ENCODE measurements at places on chromosomes 13 and 19.

- no peak for DNase-seq
Measured at GRCh38 chr19:10420444-10421239, at the start of gene PDE4A. Gene PDE4A (plus strand): TSS chr19:10420538. CDS start chr19:10420765, 227 bp downstream.

- no peak for DNase-seq
Measured at GRCh38 chr13:113405481-113406300, 41.8 kb upstream of the GRTP1 start.

GRCh38 chr19:42465827-42466280 lies 23.1 kb upstream of the CXCL17 start:
- no peak for DNase-seq

DNA sequence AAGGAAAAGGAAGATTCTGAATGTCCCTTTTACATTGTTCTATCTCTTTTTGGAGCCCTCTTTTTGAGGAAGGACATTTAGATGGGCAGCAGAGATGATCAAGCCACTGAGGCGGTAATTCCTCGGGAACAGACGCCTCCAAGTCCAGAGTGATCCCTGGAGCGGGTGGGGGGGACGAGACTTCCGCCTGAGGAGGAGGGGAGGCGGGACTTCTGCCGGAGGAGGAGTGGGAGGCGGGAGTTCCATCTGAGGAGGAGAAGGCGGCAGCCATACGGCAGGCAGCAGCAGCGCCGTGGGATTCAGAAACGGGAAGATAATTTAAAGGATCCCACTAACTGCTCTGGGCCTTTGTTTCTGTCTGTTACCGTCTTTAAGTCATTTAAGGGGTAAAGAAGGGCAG lies 37.6 kb upstream of the CD177 start:
- DNase-seq, result no peak

GRCh38 chr19:4652075-4652474 lies 12.8 kb downstream of the TNFAIP8L1 start:
- DNase-seq, result no peak

DNA sequence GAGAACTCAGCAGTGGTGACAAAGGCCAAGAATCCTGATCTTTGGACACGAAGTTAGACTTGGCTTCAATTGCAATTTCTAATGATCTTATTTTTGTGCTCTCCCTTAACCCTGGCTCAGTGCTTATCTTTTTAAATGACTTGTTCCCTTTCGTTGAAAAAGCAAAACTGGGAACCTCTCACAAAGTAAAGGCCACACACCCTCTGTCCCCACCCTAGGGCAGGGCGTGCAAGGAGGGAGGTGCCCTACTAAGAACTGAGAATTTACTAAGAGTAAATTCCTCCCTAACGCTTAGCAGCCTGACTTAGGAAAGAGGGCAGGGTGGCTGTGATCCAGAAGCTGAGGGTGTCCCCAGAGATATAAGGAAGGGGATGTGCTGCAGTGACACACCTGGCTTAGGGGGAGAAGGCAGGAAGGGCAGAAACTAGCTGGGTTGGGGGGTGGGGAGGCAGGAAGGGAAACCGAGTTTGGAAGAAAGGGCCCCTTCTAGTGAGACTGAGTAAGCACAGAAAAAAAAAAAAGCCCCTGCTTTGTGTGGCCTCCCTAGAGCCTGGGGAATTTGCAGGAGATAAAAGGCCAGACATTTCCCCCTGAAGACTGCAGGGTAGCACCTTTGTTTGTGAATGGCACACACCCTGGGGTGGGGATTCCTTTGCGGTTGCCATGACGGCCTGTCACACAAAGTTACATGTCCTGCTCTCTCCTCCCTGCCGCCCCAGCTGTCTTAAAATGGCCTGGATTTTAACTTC lies 435.1 kb downstream of the EFNB2 start:
- no peak for DNase-seq

- no peak for DNase-seq
Measured at GRCh38 chr19:9883764-9884163, 48.6 kb downstream of the PIN1 start.

- no peak for DNase-seq
Measured at GRCh38 chr19:32817569-32818476, 51.7 kb downstream of the SLC7A9 start.

DNA sequence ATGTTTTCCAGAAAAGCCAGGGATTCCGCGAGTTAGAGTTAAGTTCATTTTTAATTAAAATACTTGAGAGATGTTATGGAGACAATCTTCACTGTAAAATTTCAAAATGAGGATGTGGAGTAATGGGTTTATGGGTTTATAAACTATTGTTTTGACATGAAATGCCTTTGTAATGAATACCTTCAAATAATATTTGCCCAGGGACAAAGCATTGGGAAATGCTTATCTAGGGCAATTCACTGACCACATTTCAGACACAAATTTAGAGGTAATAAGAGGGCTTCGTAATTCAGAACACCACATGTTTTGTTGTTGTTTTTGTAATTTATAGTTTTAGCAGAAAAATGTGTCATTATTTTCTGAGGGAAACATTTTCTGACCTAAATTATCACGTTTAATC lies 241.1 kb upstream of the ATXN8OS start:
- no peak for DNase-seq

- DNase-seq, result no peak
Measured at GRCh38 chr13:29319451-29319850, 276.0 kb downstream of the SLC7A1 start.

- no peak for DNase-seq
Measured at GRCh38 chr13:100589178-100589725, 663 bp upstream of the GGACT start.

DNA sequence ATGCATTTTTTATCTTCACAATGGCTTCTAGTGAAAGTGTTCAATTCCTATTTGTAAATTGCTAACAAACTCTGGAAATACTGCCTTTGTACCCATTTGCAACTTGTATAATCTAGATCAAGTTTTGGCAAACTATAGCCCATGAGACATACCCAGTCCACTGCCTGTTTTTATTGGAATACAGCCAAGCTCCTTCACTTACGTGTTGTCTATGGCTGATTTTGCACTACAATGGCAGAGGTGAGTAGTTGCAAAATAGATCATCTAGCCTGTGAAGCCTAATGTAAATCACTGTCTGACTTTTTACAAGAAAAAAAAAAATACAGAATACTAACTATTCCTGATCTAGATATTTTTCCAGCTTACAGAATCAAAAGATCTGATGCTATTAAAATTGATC lies 37.1 kb downstream of the DZIP1 start:
- no peak for DNase-seq

DNA sequence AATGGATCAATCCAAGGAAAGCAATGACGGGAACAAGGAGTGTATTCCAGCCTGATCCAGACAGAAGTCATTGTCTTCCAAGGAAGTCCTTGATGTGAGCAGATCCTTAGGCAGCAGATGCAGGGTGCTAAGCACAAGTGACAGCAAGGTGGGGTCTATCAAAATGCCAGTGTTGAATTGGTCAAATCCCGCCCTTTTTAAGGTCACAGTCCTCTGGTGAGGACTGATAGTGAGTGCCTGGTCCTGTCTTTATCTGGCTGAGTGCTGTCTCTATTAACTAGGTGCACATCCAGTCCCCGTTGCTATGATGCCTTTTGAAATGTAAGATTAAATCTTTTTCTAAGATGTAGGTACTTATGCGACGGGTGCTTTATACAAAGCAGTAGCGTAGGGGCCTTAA lies 1.3 kb upstream of the LAMP1 start:
- DNase-seq, result no peak

GRCh38 chr19:42872608-42873007 lies 6.9 kb downstream of the PSG1 start:
- DNase-seq, result no peak

DNA sequence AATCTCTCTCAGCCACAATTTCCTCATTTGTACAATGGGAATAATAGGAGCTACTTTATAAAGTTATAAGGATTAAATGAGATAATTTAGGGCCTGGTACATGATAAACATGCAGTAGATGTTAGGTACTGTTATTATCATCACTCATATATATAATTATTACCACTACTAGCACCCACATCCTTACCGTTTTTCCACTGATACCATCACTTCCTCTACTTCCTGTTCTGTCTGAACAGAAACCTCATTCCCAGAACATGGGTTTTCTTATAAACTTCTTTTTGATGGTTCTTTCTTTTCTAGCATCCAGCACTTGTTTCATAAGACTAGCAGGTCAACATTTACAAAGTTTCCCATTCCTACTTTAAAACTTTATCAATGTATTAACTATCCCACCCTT lies 6.3 kb downstream of the CDADC1 start:
- no peak for DNase-seq

- no peak for DNase-seq
Measured at GRCh38 chr19:15291548-15292021, 40.8 kb downstream of the BRD4 start.

- DNase-seq, result no peak
Measured at GRCh38 chr19:56076498-56076897, 44.6 kb downstream of the ZNF787 start.
